ENCODE measurements at places on chromosomes 1 and 21. TPM values are rescaled to one million over a fixed set of nuclear protein-coding genes. Genes with fewer than 3 reads are reported as not detected.

Gene TSPAN2
- total RNA-seq, result 1.8 TPM

Gene CD1B
- total RNA-seq, result not detected

Gene S100A3
- 90.5 TPM for total RNA-seq

Gene SPRR2D
- total RNA-seq, result not detected

Gene C4BPA
- total RNA-seq, result 0.48 TPM

Gene NHLH1
- 0.35 TPM for total RNA-seq

Gene KANK4
- total RNA-seq, result 0.19 TPM

Gene LHX8
- total RNA-seq, result 1.7 TPM

Gene CD101
- total RNA-seq, result 0.56 TPM

Gene OR2T11
- not detected for total RNA-seq

Gene NUDT4B
- total RNA-seq, result 0.43 TPM

Gene AGMAT
- 8.6 TPM for total RNA-seq

Gene TTC22
- total RNA-seq, result not detected

Gene NEXN
- total RNA-seq, result 6.8 TPM

Gene GPR161
- 9.2 TPM for total RNA-seq

Gene OLIG2
- not detected for total RNA-seq

Gene DRAM2
- total RNA-seq, result 18.8 TPM

Gene AMY1B
- not detected for total RNA-seq

Gene S100B
- not detected for total RNA-seq

Gene BTBD8
- 0.84 TPM for total RNA-seq

Gene HSD3B1
- total RNA-seq, result not detected

Gene VHLL
- total RNA-seq, result not detected

Gene SLC6A9
- 14.4 TPM for total RNA-seq

Gene SHISAL2A
- not detected for total RNA-seq

Gene TIAM1
- 0.68 TPM for total RNA-seq

Gene DMRTA2
- total RNA-seq, result 0.15 TPM

Gene BCAN
- not detected for total RNA-seq

Gene NOS1AP
- total RNA-seq, result 0.67 TPM

Gene SGIP1
- not detected for total RNA-seq

Gene SPTA1
- not detected for total RNA-seq

Gene DPT
- not detected for total RNA-seq

Gene CAPN8
- total RNA-seq, result 0.45 TPM

Gene CDK18
- total RNA-seq, result 1.1 TPM

Gene FYB2
- total RNA-seq, result not detected

Gene SDC3
- total RNA-seq, result 10.2 TPM

Gene LIPI
- total RNA-seq, result not detected

Gene AP4B1
- 10.0 TPM for total RNA-seq

Gene DCDC2B
- not detected for total RNA-seq

Gene C1orf35
- 33.2 TPM for total RNA-seq
